Hindlimb muscle (tissue), 1 donor: ENCODE measurements at places on chromosomes 5 and 9.

DNA sequence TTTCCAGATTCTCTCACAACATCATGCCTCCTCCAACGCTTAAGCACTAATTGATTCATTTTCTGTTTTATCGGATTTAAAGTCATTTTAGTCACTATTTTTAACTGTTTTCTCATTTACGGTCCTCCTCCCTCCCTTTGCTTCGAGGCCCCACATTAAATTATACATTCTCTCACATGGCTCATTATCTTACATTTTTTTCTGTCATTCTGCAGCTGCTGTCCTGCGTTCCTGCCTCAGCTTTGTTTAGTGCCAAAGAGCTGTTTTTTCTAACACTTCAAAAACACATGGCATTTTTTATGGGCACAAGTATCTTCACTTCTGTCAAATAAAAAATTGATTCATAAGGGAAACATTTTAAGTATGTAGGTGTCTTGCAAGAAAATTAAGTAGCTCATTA is 130.1 kb upstream of the FST start:
- DNase-seq: no peak

GRCh38 chr5:125526966-125527365 is 780.5 kb upstream of the ZNF608 start:
- peak; percentile 25 for DNase-seq

GRCh38 chr9:123923377-123923776 is 6.5 kb downstream of the DENND1A start:
- no peak for DNase-seq

- no peak for DNase-seq
Measured at GRCh38 chr9:113524468-113524867, 60.9 kb downstream of the RGS3 start.
